ENCODE measurements at places on chromosomes 7 and 10.

GRCh38 chr10:132943058-132943790 lies 854 bp upstream of the CFAP46 start:
- DNase-seq, result no peak

- DNase-seq, result no peak
Observed at GRCh38 chr7:16293669-16294425, 127.5 kb downstream of the CRPPA start.

DNA sequence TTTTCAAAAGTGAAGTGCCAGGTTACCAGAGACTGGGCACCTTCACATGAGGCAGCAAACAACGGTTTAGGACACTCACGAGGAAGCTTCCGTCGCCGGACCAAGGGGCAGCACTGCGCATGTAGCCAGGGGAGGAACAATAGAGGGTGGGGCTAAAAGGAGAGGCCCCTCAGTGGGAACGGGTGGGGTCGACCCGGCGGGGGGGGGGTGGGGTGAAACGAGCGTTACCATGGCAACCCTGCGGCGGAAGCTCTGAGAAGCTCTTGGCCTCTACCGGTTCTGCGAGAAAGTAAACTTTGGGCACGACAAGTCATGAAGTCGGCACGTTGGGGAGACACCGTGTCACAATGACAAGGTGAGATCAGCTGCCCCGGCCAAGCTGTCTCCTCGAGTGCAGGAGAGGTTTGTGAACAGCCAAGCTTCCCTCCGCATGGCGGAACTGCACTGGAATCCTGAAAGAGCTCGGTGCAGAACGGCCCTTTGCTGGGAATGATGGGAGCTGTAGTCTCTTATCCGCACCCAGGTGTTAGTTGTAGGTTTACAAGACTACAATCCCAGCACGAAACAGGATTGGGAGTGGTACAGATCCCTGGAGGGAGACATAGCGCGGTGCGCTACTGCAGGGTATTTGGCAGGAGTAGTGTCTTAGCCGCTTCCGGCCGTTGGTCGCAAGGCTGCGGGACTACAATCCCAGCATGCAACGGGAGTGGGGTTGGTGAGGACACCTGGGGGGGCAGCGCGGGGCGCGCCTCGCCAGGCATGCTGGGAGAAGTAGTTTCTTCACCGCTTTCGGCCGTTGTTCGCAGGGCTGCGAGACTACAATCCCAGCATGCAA lies 72.8 kb upstream of the ZNF722 start:
- DNase-seq, result no peak

DNA sequence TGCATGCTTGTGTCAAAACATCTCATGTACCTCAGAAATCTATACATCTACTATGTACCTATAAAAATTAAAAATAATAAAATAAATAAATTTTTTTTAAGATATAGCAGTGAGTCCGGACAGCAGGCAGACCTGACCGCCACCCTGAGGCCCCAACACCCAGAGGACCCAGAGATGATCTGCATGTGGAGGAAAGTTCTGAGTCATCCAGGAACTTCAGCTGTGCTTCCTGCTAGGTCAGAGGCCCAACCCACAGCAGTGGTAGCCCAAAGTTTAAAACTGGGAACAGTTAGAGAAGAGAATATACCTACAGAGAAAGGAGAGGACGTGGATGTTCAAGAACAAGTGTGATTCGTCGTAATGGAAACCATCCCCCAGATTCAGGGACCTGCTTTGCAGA lies 683.7 kb upstream of the NRP1 start:
- DNase-seq, result no peak

- DNase-seq, result no peak
Observed at GRCh38 chr10:37442882-37443281, 317.5 kb downstream of the ANKRD30A start.

DNA sequence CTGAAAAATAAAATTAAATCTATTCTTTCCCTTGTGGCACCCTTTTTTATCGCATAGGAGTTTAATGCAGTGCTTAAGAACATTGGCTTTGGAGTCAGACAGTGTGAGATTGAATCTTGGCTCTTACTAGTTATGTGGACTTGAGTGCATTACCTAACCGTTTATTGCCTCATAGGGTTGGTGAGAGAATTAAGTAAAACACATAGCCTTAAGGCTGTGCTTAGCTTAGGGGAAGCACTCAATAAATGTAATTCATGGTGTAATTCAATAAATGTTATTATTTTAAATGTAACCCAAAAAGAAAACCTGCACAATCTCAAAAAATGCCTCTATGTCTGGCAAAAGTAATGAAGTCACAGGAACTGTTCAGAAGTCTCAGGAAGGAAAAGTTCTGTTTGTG lies 2.7 kb downstream of the STK17A start:
- peak; percentile 28 for DNase-seq

- DNase-seq, result no peak
Observed at GRCh38 chr7:48085433-48085791, 3.7 kb upstream of the UPP1 start.

DNA sequence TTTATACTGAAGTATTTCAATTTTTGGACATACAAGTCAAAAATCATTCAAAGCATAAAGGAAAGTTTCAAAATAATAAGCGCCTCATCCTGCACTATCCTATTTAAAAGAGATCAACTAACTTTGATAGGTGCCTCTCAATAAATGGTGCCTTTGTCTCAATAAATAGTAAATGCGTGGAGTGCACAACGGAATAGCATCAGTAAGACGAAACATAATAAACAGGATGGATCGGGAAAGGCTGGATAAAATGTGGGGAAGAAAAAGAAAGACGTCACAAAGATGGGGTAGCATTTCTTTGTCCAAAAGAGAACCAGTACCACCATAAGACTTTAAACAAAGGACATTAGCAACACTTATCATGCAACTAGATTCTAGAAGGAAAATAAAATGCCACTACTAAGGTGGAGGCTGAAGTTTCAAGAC lies 571 bp upstream of the PRKAR2B start:
- no peak for DNase-seq

- no peak for DNase-seq
Observed at GRCh38 chr10:122877264-122877663, 2.1 kb downstream of the FAM24B start.

GRCh38 chr7:36637417-36637816 lies 86.9 kb downstream of the AOAH start:
- DNase-seq, result no peak

DNA sequence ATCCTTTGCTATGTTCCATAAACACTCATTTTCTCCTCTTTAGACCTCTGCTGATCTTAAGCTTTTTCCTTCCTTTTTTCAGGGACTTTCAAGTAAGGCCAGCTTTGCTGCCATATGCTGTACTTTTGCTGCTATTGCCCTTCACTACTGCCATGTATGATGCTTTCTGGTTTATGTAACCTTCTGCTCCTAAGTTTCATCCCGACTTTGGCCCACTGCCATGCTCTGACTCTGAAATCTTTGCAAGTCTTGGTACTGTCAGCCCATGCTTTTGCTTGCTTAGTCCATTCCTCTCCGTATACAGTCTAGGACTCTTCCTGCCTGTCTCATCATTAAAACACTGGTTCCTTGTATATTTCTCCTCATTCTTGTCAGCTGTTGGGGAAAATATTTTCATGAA lies 152.4 kb downstream of the RNF133 start:
- no peak for DNase-seq

DNA sequence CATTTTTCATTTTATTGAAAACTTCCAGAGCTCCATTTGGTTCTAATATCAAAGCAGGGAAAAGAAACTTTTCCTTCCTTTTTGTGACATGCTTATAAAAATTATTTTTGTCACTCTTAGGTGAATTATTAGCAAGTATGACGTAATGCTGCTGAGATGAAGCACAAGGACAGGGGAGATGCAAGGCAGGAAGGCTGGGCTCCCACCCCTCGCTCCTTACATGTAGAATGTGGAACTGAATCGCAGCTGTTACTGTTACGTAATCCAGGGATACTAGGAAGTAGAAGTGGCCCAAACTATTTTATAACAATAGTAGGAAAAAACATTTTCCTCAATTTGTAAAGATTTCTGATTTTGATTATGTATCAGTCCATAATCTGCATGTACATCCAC lies 17.1 kb upstream of the GTPBP4 start:
- peak; percentile 34 for DNase-seq

DNA sequence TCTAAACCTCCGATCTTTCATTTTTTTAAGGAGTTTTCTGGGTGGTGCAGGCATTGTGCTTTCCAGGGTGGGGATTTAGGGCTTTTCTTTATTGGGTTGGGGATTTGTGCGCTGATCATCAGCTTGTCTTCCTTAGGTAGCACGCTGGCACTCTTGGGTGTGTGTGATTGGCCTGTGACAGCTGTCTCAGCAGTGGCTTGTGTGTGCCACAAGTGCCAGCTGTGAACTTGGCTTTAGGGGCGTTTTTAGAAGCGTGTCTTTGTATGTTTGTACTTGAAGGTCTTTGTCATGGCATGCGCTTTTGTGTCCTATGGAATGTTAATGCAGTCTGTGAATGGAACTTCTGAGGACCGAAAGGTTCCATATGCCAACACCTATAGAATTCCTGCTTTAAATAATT lies 788 bp downstream of the AKAP9 start:
- peak; percentile 15 for DNase-seq

DNA sequence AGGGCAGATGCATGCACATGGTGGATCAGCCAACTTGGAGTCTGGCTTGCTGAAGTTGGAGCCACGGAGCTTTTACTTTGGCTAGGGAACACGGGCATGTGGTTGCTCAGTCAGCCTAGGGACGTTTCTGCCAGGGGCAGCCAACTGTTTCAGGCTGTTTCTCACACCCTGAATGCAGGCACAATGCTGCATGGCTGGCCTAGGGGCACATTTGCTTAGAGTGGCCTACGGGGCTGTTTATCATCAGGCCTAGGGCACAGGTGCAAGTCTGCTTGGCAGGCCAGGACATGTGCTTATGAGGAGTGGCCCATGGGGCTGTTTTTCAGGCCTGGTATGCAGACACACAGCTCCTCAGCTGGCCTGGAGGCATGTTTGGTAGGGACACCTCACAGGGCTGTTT lies 107.4 kb downstream of the GSAP start:
- no peak for DNase-seq

GRCh38 chr10:72567421-72567820 lies 58.5 kb downstream of the MICU1 start:
- peak; percentile 9 for DNase-seq

DNA sequence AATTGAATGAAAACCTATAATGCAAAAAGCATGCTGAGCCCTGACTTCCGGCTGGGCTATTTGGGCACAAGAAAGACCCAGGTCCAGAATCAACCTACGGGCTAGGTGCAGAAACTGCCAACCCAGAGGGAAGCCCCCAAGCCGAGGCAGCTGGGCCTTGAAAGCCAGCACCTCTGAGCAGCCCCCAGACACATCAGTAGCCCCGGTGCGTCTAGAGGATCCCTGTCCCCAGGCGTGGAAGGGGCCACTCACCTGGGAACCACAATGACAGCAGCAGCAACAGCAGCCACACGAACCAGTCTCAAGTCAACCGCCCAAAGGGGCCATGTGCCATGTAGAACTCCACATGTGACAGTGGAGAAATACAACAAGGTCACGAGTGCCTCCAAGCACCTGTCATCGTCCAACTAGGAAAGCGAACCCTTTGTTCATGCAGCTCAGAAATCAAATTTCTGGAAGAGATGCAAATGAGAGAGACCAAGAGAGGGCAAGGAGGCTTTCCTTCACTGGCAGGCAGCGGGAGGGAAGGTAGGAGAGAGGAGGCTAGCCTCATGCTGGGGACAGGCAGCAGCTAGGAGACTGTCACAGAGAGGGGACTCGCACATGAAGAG lies 57.5 kb upstream of the CHST15 start:
- no peak for DNase-seq

- DNase-seq, result peak; percentile 62
Observed at GRCh38 chr10:119206603-119207365, 587 bp upstream of the GRK5 start.

DNA sequence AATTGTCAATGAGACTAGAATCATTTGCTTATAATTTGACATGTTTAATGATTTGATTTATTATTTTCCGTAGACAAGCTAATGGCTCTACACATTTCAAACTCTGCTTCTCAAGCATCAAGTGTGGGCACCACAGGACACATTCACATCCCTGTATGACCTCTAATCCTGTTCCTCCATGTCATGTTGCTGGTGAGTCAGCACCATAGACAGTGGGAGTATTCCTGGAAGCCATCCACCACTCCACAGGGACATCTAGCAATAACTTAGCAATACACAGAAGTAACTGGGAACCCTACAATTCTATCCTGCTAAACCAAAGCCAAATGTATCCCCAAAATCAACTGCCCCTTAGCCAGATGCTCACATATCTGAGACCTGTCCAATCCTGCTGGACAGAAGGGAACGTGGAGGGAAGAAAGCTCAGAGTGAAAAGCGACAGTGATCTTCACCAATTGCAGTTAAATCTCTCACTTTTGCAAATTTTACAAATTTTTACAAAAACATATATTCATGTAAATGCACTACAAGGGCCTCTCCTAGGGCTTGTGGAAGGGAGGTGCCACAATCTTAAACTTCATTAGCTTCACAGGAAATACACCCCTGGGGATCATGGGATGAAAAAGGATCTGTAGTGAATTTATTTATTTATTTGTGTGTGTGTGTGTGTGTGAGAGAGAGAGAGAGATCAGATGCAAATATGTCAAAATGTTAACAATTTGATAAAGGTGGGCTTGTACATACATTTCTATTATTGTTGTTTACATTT lies 126.5 kb downstream of the GFRA1 start:
- DNase-seq, result peak; percentile 29

Measured in fibroblast of skin of right quadriceps (primary cell).